ENCODE measurements at places on chromosomes 12 and 14.

- DNase-seq: no peak
Measured at GRCh38 chr14:84882830-84883229, 647.1 kb upstream of the FLRT2 start.

DNA sequence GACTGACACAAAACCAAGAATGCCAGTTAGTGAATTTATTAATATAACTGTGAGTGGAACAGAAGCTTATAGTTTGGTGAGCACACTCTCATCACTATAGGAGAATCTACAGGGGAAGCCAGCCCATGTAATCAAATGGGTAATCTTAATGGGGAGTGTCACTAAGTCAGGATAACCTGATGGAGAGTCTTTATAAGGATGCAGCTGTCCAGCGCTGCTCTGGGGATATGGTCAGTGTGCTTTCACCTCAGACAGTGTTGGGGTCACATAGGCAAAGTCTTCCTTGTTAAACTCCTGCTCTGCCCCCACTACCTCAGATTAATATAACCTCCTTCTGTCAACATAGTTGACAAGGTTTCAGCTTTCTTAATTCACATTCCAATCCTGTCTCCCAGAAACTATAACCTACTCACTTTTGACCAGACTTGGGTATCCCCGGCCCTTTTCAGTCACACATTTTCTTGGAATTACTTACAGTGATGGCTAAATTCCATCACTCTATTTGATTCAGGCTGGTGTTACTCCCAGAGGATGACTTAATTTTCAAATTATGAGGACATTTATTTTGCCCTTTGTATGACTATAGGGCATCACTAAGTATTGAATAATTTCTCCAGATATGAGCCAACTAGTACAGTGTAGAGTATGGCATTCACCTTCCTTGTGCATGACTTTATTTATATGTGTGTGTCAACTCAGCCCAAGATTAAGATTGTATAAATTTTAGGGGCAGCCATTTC is 13.2 kb downstream of the STK38L start:
- no peak for DNase-seq

DNA sequence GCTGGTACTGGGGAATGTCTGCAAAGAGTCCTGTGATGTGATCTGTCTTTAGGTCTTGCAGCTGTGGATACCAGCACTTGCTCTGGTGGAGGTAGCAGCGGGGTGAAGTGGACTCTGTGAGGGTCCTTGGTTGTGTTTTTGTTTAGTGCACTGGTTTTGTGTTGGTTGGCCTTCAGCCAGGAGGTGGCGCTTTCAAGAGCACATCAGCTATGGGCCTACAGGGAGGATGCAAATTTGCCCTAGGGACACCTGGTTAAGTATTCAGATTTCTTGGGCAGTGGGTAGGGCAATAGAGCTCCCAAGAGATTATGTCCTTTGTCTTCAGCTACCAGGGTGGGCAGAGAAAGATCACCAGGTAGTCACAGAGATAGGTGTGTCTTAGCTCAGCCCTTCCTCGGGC is 63.8 kb downstream of the PTGER2 start:
- no peak for DNase-seq

GRCh38 chr12:64696080-64696741 is 63.0 kb downstream of the GNS start:
- no peak for DNase-seq

DNA sequence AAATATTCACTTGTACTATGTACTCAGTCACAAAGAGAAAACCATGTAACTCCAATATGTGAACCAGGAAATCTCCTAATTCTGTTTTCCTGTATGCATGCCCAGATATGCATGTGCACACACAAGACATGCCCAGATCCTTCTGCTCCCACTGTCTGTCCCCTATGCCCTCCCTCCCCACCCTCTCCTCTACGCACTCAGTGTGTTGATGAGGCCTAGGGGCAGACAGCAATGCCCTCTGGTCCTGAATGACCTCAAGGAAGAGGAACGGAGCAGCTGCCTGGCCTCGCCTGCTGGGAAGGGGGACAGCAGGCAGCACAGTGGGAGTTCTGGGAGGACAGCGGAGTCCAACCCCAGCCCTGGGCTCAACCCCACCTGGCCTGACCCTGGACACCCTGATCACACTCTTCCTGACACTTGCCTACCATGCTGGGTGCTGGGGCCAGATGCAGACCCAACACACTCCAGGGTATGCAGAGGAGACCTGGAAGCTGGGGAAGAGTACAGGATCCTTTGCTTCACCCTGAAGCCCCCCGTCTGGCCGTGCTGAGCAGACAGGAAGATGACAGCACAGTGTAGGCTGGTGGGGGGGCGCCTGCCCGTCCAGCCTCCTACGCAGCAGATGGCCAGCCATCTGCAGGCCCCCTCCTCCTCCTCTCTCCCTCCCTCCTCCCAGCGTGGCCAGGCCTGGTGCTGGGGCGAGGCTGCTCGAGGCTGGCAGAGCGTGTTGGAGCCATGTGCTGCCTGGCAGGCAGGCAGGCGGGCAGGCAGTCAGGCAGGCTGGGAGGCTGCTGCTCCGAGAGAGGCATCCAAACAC is 106.6 kb upstream of the NCOR2 start:
- DNase-seq: no peak

- DNase-seq: no peak
Measured at GRCh38 chr14:54173802-54174201, 217.2 kb upstream of the BMP4 start.

- no peak for DNase-seq
Measured at GRCh38 chr14:105647784-105648608, 121.6 kb downstream of the TMEM121 start.

DNA sequence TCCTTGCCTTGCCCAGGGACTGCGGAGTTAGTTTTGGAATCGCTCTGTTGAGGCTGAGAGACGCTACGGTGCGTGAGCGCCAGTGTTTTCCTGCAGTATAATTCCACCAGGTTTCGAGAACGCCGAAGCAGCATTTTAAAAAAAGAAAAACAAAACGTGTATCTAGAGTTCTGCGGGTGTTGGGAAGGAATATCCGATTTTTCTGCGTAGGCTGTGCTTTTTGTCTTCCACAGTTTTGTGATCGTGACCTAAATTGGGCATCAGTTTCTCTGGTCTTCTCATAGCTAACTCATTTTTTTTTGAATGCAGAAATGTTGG is 778 bp downstream of the DNM1L start:
- no peak for DNase-seq

GRCh38 chr12:117743761-117744160 is 225.0 kb downstream of the KSR2 start:
- no peak for DNase-seq

- DNase-seq: no peak
Measured at GRCh38 chr12:78375461-78375860, 489.1 kb upstream of the SYT1 start.

DNA sequence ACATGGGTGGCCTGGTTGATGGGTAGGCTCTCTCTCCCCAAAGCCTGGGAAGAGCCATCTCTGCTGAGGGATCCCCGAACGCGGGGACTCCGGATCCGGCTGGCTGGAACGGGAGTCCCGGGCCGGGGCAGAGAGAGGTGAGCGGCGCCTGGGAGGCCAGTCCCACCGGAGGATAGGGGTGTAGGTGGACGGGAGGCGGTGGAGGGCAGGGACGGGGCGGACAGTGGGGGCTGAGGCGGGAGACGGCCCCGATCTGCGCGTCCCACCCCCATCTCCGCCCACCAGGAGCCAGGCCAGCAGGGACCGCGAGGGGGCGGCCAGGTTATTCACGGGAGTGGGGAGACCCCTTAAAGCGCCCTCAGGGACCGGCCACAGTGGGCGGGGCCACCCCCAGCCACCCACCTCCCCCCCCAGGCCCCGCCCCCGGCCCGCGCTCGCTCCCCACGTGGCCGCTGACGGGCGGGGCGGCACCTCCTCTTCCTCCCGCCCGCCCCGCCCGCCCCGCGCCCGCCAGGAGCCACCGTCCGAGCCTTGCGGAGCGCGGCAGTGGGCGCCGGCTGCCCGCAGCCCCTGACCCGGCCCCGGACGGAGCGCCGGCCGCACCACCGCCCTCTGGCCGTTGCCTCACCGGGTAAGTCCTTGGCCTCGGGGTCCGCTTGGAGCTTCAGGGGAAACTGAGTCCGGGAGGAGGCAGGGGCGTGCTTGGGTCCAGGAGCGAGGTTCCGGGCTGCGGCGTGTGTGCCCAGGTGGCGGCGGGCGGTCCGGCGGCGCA is at the start of gene INF2:
INF2 (plus strand) TSS at position 510 of the 772 bp plus-strand sequence. CDS start 11,748 bp downstream, outside the sequence.
- peak; percentile 18 for DNase-seq

DNA sequence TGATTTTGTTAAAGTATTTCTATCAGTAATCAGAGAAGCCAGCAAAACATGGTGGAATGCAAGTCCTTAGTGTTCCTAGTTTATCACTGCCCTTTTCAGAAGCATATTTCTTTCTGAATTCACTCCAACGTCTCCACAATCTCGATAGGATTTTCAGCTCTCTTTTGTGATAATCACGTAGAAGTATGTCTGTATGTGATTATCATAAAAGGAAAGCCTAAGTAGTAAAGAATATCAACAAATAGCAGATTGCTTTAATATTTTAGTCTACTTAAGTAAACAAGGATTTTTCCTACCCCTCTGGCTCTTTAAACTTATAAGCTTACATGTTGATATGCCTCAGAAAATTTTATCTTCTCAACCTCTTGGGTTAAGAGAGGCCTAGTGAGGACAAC is 147.4 kb upstream of the NUDT4 start:
- DNase-seq: no peak

DNA sequence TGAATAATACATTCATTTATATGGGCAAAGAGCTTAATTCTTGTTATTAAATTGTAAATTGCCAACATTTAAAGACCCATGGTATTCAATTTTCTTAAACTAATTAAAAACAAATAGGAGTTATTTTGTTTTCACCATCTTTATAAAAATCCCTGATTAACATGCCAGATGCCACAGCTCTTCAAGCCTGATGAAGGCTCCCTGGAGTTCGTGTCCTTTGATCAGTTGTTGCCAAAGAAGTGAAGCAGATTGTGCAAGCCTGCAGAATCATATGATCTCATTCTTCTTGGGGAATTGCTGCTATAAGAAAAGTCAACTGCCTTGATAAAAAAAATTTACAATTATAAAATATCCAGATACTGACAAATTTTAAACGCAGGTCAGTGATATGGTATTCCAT is 288.3 kb upstream of the PPFIA2 start:
- DNase-seq: no peak

DNA sequence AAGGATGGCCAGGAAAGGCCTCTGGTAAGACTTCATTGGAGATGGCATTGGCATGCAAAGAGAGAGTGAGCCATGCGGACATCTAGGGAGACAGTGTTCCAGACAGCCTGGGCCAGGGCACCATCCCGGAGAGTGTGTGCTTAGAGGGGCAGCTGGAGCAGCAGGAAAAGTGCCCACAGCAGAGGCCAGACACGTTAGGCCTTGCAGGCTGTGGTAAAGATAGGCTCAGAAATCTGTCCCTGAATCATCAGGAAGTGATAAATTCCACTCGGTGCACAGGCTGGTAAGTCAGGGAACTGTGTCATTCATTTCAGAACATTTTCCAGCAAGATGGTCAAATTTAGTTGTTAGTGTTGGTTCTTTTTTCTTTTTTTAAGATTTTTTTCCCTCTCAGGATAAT is 8.8 kb downstream of the GALNT16 start:
- DNase-seq: no peak

- no peak for DNase-seq
Measured at GRCh38 chr12:96206936-96207662, 12.9 kb downstream of the ELK3 start.

GRCh38 chr14:61553730-61554641 is 141.3 kb upstream of the HIF1A start:
- no peak for DNase-seq

GRCh38 chr12:45730348-45731189 is 1.1 kb downstream of the ARID2 start:
- peak; percentile 15 for DNase-seq

- no peak for DNase-seq
Measured at GRCh38 chr12:8554451-8555195, 13.9 kb upstream of the CLEC4E start.

- DNase-seq: no peak
Measured at GRCh38 chr12:31650918-31651317, 8.6 kb upstream of the ETFBKMT start.

- DNase-seq: no peak
Measured at GRCh38 chr14:28356819-28357218, 409.8 kb upstream of the FOXG1 start.

GRCh38 chr12:46523446-46523845 is 150.9 kb upstream of the SLC38A2 start:
- DNase-seq: no peak

GRCh38 chr12:129036135-129036534 is 182.9 kb downstream of the GLT1D1 start:
- DNase-seq: no peak

- no peak for DNase-seq
Measured at GRCh38 chr12:53996240-53997203, 3.4 kb upstream of the HOXC9 start.

DNA sequence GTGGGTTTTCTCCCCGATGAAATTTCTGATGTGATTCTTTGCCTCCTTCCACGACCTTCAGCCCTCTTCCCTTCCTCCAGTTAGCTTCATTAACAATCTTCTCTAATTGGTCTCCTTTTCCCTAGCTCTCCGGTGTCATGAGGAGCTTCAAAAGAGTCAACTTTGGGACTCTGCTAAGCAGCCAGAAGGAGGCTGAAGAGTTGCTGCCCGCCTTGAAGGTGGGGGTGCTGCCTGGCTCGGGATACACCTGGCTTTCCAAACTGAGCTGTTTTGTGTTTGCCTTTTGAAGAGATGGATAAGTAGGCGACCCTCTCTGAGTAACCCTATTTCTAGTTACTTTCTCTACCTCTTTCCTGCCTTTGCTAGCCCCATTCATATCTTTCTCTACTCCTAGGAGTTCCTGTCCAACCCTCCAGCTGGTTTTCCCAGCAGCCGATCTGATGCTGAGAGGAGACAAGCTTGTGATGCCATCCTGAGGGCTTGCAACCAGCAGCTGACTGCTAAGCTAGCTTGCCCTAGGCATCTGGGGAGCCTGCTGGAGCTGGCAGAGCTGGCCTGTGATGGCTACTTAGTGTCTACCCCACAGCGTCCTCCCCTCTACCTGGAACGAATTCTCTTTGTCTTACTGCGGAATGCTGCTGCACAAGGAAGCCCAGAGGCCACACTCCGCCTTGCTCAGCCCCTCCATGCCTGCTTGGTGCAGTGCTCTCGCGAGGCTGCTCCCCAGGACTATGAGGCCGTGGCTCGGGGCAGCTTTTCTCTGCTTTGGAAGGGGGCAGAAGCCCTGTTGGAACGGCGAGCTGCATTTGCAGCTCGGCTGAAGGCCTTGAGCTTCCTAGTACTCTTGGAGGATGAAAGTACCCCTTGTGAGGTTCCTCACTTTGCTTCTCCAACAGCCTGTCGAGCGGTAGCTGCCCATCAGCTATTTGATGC is 797 bp downstream of the ESPL1 start:
- no peak for DNase-seq

DNA sequence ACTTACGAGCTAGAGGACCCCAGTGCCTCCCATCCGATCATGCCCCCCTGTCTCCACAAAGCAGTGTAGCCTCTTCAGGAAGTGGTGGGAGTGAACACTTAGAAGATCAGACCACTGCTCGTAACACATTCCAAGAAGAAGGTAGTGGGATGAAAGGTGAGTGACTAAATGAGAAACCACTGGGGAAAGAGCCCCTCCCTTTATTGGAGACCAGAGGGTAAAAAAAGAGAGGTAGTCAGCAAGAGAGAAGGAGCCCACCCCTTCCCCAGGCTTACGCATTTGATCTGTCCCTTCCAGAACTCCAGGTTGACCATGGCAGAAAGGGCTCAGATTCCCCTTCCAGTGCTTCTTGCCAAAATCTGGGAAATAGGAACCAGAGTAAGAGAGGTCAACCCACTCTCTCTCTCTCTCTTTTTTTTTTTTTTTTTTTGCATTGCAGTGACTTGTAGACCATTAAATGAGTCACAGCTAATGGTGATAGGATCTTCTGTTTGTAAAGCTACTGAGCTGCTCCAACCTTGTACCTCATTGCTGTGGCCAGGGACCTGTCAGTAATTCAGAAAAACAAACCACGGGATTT is 165.4 kb downstream of the GCH1 start:
- no peak for DNase-seq

- DNase-seq: no peak
Measured at GRCh38 chr14:55671641-55672040, 91.6 kb downstream of the KTN1 start.
